Omental fat pad (tissue), 4 donors: ENCODE measurements at places on chromosomes 16 and 17.
A peak's percentile ranks its signal among the peaks of the same experiment; 100 is the strongest.

GRCh38 chr16:75763204-75763603 is 36.9 kb upstream of the CPHXL start:
- DNase-seq, result no peak

GRCh38 chr17:48597528-48597777 is 3.9 kb upstream of the HOXB5 start:
- DNase-seq, result no peak

- peak; percentile 34 for DNase-seq
Observed at GRCh38 chr17:16516594-16517051, 24.6 kb upstream of the LRRC75A start.

DNA sequence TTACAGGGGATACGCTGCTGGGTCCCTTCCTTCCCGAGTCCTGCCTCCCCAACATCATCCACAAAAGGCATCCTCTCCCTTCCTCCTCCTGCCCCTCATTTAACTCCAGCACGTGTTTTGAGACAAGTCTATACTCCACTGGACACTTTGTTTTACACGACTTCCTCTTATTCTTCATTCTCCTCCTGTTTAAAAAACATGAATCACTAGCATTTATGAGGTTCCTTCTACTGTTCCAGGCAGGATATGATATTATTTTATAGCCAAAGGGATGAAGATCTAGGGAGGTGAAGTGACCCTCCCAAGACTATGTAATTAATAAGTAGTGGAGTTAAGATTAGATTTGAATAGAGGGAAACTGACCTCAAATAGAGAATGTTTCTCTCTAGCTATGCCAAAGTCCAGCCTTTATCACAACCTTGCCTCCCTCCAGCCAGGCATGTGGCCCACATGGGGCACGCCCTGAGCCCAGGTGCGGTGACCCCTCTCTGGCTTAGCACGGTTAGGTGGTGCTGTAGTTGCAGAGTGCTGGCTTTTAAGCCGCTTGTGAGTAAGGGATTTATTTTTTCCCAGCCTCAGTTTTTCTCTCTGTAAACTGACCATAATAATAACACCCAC is 1.3 kb upstream of the HSD17B2 start:
- DNase-seq, result no peak

DNA sequence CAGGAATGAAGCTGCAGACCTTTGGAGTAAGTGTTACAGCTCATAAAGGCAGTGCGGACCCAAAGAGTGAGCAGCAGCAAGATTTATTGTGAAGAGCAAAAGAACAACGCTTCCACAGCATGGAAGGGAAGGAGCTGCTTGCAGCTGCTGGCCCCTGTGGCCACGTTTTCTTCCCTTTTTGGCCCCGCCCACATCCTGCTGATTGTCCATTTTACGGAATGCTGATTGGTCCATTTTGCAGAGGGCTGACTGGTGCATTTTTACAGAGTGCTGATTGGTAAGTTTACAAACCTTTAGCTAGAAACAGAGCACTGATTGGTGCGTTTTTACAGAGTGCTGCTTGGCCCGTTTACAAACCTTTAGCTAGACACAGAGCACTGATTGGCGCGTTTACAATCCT is 841.5 kb downstream of the CDH11 start:
- no peak for DNase-seq
